ENCODE measurements at places on chromosomes 12 and 14. TPM values are rescaled to one million over a fixed set of nuclear protein-coding genes. Genes with fewer than 3 reads are reported as not detected.

Gene CREBL2
- 51.0 TPM for total RNA-seq

Gene TESPA1
- total RNA-seq = 269 TPM

Gene SLC2A14
- total RNA-seq = 3.5 TPM

Gene OAS2
- total RNA-seq = 73.5 TPM

DNA sequence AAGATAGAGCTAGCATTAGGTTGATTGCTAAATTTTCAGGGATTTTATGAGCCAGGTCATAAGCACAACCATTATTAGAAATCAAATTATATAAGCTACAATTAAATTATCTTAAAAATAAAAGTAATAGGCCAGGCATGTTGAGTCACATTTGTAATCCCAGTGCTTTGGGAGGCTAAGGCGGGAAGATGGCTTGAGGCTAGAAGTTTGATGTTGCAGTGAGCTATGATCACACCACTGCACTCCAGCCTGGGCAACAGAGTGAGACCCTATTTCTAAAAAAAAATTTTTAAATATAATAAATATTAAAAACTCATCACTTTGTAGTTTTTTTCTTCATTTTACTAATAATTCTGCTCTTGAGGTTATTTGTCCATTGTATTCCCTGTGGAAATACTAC lies 1.9 kb upstream of the LIMA1 start:
- H3K4me3 ChIP-seq = no peak overlapping the region
- H3K27me3 ChIP-seq = no peaks in the 10 kb centered on the region
- no peak for DNase-seq
- H3K4me1 ChIP-seq = peaks cover 17% of the 10 kb centered on the region

GRCh38 chr14:101834397-101834796 lies 72.9 kb downstream of the PPP2R5C start:
- H3K4me1 ChIP-seq = peaks cover 100% of the 10 kb centered on the region
- peak overlapping the region; percentile 31 for H3K27ac ChIP-seq
- no peak overlapping the region for H3K4me3 ChIP-seq
- no peaks in the 10 kb centered on the region for H3K27me3 ChIP-seq

- peaks cover 12% of the 10 kb centered on the region for H3K4me1 ChIP-seq
- H3K27ac ChIP-seq = no peak overlapping the region
- no peaks in the 10 kb centered on the region for H3K27me3 ChIP-seq
- no peak for DNase-seq
- no peaks in the 10 kb centered on the region for H3K36me3 ChIP-seq
Measured at GRCh38 chr12:123038966-123039365, 58.5 kb downstream of the ARL6IP4 start.

DNA sequence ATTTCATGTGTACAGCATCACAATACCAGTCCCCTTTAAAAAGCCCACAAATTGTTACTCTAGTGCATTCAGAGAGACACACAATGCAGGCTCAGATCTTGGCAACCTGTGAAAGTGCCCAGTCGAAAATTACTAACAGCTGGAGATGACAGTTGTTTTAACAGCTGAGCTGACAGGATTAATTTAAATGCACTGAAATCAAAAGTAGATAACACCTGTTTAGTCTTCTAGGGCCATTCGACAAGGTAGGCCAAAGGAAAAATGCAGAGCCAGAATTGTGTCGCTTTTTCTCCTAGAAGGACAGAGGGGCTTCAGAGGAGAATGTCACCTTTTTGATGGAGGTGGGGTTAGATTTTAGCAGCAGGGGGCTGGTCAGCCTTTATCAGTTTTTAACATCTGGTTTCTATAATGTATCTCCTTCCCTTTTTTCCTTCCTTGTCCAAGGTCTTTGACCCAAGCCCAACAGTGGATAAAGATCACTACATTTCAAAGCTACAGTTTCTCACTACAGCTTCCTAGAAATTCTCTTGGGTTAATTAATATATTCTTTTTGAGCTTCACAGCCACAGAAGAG lies 139.1 kb downstream of the SOX5 start:
- no peaks in the 10 kb centered on the region for H3K27me3 ChIP-seq
- H3K4me3 ChIP-seq = no peak overlapping the region
- no peak for DNase-seq
- H3K27ac ChIP-seq = no peak overlapping the region
- no peaks in the 10 kb centered on the region for H3K4me1 ChIP-seq

DNA sequence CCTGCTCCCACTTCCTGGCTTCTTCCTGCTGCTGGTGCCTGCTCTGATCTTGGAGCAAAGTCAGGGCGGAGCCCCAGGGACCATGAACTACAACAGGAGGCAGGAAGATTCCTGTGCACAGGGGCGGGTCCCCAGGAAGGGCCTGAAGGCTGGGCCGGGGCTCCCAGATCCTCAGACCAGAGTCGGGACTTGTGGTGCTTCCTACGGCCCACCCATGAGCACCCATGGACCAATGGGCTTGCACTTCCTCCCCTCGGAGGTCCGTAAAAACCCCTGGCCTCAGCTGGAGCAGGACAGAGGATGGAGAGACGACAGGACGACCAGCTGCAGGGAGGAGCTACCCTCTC lies 1287.1 kb downstream of the TMEM121 start:
- peaks cover 10% of the 10 kb centered on the region for H3K4me1 ChIP-seq
- no peaks in the 10 kb centered on the region for H3K36me3 ChIP-seq
- no peak overlapping the region for H3K27ac ChIP-seq

GRCh38 chr14:105131241-105131640 lies 37.3 kb downstream of the JAG2 start:
- no peaks in the 10 kb centered on the region for H3K36me3 ChIP-seq
- no peak overlapping the region for H3K27ac ChIP-seq
- no peaks in the 10 kb centered on the region for H3K4me1 ChIP-seq
- DNase-seq = no peak

DNA sequence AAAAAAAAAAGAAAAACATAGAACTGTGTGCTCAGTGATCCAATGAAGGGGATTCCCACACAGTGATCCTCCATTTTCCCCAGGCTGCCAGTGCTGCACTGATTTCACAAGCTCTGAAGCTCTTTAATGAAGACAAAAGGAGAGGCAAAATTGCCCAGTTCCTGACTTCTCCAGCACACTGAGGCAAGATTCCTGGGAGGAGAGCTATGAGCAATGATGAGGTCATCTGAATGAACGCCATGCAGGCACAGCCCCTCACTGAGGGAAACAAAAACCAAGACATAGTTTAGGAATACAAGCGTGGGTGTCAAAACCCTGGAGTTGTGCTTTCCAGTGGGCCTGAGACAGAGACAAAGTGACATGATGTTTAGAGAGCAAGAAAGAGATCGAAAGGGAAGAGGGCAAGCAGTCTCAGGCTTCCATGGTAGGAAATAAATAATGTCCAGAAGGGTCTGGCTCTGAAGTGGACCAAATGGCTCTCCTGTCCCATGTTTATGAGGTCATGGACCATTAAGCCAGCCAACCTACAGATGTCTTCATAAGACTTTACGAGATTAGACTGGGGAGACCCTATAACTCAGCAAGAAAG lies 40.9 kb upstream of the SMUG1 start:
- no peak overlapping the region for H3K4me3 ChIP-seq
- no peak overlapping the region for H3K27ac ChIP-seq
- no peaks in the 10 kb centered on the region for H3K36me3 ChIP-seq
- H3K27me3 ChIP-seq = no peaks in the 10 kb centered on the region

GRCh38 chr14:86521843-86522242 lies 991.9 kb downstream of the FLRT2 start:
- H3K4me1 ChIP-seq = no peaks in the 10 kb centered on the region
- no peak overlapping the region for H3K27ac ChIP-seq
- DNase-seq = no peak
- no peak overlapping the region for H3K4me3 ChIP-seq
- H3K27me3 ChIP-seq = no peaks in the 10 kb centered on the region

- no peak overlapping the region for H3K4me3 ChIP-seq
- DNase-seq = no peak
- peaks cover 39% of the 10 kb centered on the region for H3K27me3 ChIP-seq
- no peaks in the 10 kb centered on the region for H3K36me3 ChIP-seq
Measured at GRCh38 chr14:60658211-60658690, 9.0 kb upstream of the SIX1 start.

- H3K4me3 ChIP-seq = no peak overlapping the region
- H3K36me3 ChIP-seq = no peaks in the 10 kb centered on the region
- no peak overlapping the region for H3K27ac ChIP-seq
Measured at GRCh38 chr12:48286665-48287064, 64.1 kb downstream of the ZNF641 start.

DNA sequence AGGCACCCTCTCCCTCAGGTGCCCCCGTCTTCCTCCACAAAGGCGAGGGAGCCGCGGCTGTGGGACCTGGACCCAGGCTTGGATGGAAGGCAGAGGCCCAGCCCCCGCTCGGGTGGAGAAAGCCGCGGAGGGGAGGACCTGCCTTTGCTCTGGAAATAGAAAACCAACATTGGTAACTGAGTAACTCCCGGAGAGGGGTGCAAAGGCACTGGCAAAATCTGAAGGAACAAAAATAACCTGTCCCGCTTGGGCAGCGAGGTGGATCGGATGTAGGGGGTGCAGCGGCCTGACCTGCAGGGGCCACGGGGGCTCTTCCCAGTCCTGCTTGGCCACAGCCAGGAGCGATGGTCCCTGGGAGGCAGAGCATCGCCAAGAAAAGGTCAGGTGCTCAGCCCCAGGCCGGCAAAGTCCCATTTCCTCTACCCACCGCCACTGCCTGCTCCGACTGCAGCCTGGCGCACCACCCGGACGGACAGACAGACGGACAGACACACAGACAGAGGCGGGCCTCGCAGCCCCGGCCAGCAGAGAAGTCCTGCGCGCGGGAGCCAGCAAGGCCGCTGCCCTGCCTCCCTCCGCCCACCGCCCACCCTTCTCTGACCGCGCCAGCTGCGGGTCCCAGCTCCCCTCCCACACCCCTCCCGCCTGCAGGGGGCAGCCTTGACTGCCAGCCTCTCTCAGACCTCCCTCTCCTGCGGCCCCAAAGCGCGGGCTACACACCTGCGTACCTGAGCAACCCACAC lies 21.4 kb upstream of the TMEM106C start:
- H3K4me1 ChIP-seq = no peaks in the 10 kb centered on the region
- DNase-seq = peak; percentile 50
- no peak overlapping the region for H3K4me3 ChIP-seq
- no peaks in the 10 kb centered on the region for H3K27me3 ChIP-seq
- no peak overlapping the region for H3K27ac ChIP-seq

- H3K4me3 ChIP-seq = no peak overlapping the region
- H3K27me3 ChIP-seq = no peaks in the 10 kb centered on the region
- H3K4me1 ChIP-seq = peaks cover 59% of the 10 kb centered on the region
- H3K27ac ChIP-seq = no peak overlapping the region
- peaks cover 12% of the 10 kb centered on the region for H3K36me3 ChIP-seq
Measured at GRCh38 chr14:75140620-75141019, 13.8 kb upstream of the NEK9 start.

DNA sequence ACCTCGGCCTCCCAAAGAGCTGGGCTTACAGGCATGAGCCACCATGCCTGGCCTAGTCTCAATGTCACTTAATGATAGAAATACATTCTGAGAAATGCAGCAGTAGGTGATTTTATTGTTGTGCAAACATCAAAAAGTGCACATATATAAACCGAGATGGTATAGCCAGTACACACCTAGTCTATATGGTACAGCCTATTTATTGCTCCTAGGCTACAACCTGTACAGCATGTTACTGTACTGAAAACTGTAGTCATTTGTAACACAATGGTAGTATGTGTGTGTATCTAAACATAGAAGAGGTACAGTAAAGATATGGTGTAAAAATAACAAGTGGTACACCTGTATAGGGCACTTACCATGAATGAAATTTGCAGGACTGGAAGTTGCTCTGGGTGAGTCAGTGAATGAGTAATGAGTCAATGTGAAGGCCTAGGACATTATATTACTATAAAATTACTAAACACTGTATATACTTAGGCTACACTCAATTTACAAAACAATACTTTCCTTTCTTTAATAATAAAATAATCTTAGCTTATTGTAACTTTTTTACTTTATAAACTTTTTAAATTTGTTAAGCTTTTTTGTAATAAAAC lies 166.7 kb upstream of the SYT1 start:
- H3K4me1 ChIP-seq = no peaks in the 10 kb centered on the region
- DNase-seq = no peak
- H3K36me3 ChIP-seq = no peaks in the 10 kb centered on the region
- H3K27me3 ChIP-seq = no peaks in the 10 kb centered on the region
- no peak overlapping the region for H3K27ac ChIP-seq
- no peak overlapping the region for H3K4me3 ChIP-seq

- DNase-seq = no peak
- no peak overlapping the region for H3K4me3 ChIP-seq
- H3K27me3 ChIP-seq = no peaks in the 10 kb centered on the region
- H3K27ac ChIP-seq = no peak overlapping the region
- no peaks in the 10 kb centered on the region for H3K36me3 ChIP-seq
Measured at GRCh38 chr12:55067701-55068100, 47.9 kb downstream of the NEUROD4 start.

DNA sequence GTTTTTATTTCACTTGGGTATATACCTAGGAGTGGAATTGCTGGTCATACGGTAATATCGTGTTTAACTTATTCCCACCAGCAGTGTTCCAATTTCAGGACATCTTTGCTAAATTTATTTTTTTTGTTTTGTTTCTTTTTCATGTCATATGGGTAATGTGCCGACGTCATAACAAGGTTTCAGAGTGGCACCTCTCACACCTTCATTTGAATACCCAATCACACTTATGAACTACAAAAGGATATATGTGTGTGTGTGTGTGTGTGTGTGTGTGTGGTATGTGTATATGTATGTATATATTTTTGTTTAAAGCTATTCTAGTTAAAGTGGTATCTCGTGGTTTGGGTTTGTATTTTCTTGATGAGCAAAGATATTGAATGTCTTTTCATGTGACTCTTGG lies 12.1 kb downstream of the TRAF3 start:
- no peak overlapping the region for H3K4me3 ChIP-seq
- H3K4me1 ChIP-seq = peaks cover 59% of the 10 kb centered on the region
- DNase-seq = no peak
- no peaks in the 10 kb centered on the region for H3K27me3 ChIP-seq
- H3K27ac ChIP-seq = no peak overlapping the region

GRCh38 chr12:27179400-27180214 lies 64.5 kb upstream of the STK38L start:
- H3K27me3 ChIP-seq = no peaks in the 10 kb centered on the region
- no peak overlapping the region for H3K27ac ChIP-seq
- peak; percentile 39 for DNase-seq
- H3K4me3 ChIP-seq = no peak overlapping the region
- H3K36me3 ChIP-seq = no peaks in the 10 kb centered on the region
- H3K4me1 ChIP-seq = no peaks in the 10 kb centered on the region

DNA sequence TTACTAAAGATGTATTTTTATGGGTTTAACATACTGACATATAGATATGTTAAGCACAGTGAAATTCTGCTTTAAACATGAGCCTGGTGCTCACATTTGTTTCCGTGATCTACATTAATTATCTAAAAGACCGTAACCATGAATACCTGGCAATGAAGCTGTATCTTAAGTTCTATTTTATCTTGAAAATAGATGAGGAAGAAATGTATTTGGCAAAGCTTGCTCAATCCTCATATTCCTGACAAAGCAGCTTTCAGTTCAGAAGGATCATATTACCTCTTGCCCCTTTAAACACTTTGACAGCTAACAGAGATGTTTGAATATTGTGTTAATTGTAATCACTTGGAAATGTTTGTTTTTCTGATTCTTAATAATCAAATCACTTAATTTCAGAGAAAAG lies 9.8 kb downstream of the EPYC start:
- no peak overlapping the region for H3K4me3 ChIP-seq
- H3K27ac ChIP-seq = no peak overlapping the region
- no peaks in the 10 kb centered on the region for H3K27me3 ChIP-seq
- H3K36me3 ChIP-seq = no peaks in the 10 kb centered on the region
- H3K4me1 ChIP-seq = no peaks in the 10 kb centered on the region
- DNase-seq = no peak

Measured in CD4-positive, alpha-beta memory T cell (primary cell).